ENCODE measurements at places on chromosomes 7 and 10.

DNA sequence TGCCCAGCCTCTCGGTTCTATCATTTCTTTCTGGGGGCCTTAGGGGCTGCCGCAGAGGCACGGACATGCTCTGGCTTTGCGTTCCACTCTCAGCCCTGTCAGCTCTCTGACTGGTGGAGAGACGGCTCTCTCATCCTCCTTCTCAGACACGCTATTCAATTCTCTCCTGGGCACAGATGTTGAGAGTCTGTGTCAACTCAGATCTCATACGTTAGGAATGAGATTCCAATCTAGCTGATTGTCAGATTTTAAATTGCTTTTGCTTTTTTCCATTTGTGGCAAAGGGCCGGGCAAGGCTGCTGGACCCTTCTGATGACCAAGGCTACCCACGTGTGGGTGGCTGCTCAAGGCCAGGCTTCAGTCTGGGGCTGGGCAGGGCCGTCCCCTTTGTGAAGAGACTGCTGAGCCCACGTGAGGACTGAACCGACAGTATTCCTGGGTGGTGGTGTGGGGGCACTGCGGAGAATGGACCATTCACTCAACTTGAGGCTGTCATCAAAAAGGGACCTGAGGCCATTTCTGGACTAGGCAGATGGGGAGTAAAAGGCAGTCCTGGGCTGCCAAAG is 71.5 kb downstream of the CLEC2L start:
- no peak for DNase-seq

GRCh38 chr10:28738200-28738599 is 60.9 kb downstream of the BAMBI start:
- no peak for DNase-seq

DNA sequence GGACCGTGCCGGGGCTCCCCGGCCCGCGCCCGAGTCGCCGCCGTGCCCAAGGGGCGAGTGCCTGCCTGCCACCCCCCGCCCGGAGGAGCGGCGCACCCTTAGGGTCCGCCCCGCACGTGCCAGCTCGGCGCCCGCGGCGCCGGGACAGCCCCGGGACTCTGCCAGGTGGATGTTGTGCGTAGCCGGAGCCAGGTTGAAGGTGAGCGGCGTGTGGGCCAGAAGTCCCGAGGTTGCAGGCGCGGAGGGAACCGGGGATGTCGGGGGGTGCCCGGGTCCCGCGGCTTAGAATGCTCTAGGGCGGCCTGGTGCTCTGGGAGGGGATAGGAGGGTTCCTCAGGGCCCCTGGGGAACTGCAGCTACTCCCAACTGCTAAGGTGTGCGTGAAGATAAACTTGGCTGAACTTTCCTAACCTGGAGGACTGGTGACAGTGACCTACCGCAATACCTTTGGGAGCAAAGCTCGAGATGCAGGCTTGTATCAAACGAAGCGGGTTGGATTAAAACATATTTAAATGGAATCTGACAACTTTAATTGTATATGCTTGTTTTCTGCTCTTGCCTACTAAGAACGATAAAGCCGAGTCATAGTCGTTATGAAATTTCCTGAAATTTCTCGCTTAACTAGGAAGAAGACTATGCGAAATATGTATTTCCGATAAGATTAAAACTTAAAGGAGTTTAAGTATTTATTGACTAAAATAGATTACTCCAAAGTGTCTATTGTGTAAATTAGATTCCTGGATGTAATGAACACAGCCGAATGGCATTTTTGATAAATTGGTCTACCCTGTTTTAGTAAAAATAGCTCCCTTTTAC is at the start of gene CUX1:
CUX1 (plus strand) TSS at position 156 of the 816 bp plus-strand sequence; CDS start at position 170, 14 bp downstream.
- DNase-seq: peak; percentile 29

- no peak for DNase-seq
These were observed 366.9 kb downstream of the TNS3 start for GRCh38 chr7:47215049-47215448.

- no peak for DNase-seq
These were observed 311.9 kb upstream of the GNAI1 start for GRCh38 chr7:79822620-79823240.

DNA sequence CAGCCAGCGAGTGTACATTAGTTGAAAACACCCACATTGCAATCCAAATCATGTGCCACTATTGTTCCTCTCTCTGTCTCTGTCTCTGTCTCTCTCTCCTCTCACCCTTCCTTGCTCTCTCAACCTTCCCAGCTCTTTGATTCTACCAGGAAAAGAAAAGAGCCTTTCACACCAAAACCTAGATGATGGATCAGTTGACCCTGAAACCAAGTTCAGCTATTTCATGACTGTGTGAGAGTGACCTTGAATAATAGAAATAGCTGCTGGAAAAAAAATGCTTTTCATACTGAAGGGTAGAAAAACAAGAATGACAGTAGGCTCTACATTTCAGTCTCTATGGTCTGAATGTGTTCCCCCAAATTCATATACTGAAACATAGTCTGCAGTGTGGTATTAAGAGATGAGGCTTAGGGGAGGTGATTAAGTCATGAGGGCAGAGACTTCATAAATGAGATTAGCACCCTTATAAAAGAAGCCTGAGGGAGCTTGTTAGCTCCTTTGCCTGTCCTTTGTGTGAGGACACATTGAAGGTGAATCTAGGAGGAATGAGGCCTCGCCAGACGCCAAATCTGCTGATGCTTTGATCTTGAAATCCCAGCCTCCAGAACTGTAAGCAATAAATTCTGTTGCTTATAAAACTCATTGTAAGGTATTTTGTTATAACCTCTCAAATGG is 65.2 kb downstream of the LYZL1 start:
- no peak for DNase-seq

DNA sequence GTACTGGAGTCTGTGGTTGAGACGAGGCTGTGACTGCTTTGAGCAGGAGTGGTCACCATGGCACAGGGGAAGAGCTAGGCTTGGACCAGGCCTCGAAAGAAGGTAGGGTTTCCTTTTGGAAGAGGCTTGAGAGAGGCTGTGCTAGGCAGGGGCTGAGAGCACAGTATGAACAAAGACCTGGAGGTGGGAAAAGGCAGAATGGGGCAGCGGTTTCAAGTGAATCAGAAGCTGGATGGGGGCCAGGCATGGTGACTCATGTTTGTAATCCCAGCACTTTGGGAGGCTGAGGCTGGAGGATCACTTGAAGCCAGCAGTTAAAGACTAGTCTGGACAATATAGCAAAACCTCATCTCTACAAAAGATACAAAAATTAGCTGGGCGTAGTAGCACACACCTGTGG is 65.9 kb downstream of the CLIP2 start:
- peak; percentile 90 for DNase-seq

DNA sequence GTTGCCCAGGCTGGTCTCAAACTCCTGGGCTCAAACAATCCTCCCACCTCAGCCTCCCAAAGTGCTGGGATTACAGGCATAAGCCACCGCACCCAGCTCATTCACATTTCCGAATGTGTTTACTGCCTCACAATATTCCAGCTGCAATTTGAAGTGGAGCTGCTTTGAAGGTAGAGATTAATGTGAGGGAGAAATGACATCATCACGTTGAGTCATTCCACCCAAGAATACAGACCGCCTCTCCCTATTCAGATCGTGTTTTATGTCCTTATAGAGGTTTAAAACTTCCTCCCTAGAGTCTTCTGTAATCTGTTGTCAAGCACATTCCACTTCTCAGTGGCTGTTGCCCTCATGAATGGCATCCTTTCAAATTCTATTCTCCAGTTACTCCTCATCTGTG is 100.4 kb upstream of the PDGFA start:
- DNase-seq: peak; percentile 71

DNA sequence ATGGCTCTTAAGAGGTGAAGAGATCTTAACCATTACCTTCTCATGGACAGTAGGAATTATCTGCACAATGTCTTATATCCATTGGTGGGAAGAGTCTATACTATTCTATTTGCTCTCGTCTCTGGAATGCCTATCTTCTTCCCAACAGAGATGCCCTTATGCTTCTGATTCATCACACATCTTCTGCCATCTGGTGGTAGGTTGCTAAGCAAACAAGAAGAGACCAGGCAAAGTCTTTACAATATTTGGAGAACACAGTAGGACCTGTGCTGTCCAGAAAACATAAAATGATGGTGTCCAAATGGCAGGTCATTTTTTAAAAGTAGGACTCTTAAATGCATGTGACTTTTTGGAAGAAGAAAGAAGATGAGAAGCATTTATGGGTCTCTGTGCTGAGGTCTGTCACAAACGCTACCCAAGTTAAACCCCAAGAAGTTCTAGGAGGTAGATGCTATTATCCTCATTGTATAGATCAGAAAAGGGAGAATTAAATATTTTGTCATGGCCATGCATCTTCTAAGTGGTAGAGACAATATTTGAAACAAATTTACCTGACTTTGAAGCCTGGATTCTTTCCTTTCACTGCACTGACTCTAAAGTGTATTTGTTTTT is 67.8 kb upstream of the NXPH1 start:
- DNase-seq: no peak

DNA sequence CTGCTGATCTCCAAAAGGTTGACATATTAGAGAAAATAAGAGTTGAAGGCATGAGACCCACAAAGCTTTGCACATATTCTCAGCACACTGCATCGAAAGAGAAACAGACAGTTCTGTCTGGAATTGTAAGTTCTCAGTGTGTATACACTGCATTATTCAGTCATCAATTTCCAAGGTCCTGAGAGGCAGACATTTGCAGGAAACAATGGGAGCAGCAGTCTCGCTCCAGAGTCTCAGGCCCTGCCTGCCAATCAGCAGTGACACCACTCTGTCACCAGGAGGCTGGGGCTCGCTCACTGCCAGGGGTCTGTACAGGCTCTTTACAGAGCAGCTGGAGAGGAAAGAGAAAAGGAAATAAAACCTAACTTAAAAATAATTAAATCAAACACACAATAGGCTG is 36.3 kb downstream of the JAZF1 start:
- DNase-seq: no peak

GRCh38 chr10:118800920-118801319 is 46.1 kb upstream of the CACUL1 start:
- no peak for DNase-seq

DNA sequence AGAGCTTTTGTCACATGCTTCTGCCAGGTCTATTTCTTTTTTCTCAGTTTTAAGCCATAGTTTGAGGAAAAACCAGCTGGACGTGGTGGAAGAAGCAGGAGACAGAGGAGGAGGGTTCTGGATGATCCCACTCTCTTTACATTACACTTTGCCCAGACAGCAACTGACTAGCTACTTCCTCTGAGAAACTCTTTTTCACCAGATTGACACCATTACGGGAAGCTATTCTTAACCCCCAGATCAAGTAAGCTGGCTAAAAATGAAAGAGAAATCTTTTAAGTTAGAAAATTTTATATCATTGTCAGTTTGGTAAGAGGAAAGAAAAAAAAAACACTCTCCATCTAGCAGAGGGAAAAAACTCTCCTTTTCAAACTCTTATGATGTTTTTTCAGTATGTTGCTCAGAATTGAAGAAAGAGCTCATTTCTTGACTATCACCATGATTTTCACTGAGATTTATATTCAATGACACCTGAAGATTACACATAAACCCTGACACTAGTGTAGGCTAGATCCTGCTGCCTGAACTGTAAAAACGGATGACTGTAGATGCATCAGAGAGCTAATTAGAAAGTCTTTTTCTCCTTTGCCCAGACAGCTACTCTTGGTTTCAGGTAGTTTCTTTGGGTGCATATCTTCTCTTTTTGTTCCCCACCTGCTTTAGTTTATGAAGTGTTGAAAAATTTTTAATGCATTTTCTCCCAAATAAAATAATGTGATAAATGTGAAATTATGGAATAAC is 203.1 kb downstream of the TFEC start:
- no peak for DNase-seq

- no peak for DNase-seq
These were observed 117.1 kb downstream of the MYL10 start for GRCh38 chr7:101511965-101512364.

- peak; percentile 40 for DNase-seq
These were observed 2.7 kb upstream of the PDGFA start for GRCh38 chr7:522071-522950.

GRCh38 chr7:29599026-29599425 is 35.4 kb downstream of the PRR15 start:
- no peak for DNase-seq

DNA sequence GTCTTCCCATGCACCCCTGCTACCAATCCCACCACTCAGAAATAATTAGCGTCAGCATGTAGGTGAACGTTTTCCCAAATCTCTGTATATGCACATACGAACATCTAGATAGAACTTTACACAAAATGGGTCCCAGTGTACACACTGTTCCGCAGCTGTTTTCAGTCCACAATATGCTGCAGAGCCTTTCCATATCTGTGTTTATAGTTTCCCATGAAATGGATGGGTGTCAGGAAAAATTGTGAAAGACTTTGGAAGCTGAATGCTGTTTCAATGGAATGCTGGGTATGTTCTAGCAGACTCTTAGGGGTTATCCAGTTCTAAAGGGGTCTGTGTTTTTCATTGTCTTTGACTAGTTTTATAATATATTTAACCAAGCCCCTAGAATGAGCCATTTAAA is 13.8 kb downstream of the GRK5 start:
- DNase-seq: peak; percentile 50

DNA sequence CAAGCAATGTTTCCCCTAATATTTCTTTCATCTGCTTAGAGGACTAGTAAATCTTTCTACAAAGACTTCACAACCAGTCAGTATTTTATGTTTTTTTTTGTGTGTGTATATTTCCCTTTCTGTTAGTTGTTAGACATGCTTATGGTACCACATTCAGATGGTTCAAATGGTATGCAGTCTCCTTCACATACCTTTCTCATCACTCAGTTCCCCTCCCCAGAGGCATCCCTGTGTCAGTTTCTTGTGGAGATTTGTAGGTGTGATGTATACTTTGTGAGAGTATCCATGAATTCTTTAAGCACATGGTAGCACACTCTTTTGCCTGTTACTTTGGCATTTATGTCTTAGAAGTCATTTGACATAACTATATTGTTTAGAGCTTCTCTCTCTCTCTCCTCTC is 4.4 kb downstream of the ZNF485 start:
- peak; percentile 68 for DNase-seq

- DNase-seq: no peak
These were observed 62.1 kb downstream of the ANKRD26 start for GRCh38 chr10:27038168-27038567.

DNA sequence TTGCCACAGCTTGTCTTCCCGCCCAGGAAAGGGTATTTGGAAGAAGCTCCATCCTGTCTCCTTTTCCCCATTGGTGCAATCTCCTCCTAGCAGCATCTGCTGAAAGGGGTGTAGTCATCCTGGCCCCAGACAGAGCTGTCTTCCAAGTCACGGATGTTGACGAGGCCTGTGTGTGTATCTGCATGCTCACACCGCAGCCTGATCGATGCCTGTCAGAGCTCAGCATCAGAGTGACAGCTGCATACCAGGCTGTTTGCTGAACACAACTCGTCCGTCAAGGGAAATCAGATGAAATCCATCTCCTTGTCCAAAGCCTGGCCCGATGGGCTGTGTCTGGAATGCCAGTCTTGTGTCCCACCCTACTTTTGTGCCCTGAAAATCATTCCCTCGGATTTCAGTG is 21.2 kb upstream of the LRRC4 start:
- no peak for DNase-seq

DNA sequence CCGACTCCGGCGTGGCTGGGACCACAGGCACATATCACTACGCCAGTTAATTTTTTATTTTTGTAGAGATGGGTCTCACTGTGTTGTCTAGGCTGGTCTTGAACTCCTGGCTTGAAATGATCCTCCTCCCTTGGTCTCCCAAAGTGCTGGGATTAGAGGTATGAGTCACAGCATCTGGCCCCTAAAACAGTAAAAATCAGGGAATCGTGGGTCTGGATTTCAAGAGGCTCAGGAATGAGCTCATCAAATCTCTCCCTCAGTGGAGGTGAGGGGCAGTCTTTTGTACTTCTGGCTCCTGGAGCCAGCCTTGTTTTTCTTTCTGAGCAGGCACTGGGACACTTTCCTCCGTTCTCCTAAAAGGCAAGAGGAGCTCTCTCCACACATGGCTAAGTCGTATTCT is 32.1 kb upstream of the RHEB start:
- DNase-seq: no peak

Measured in fibroblast of skin of back (primary cell).